ENCODE measurements at places on chromosomes 4 and X.

GRCh38 chrX:9770319-9770718, 4.7 kb upstream of the GPR143 start:
- DNase-seq, result no peak

- no peak for DNase-seq
Measured at GRCh38 chrX:15943391-15943790, 88.8 kb upstream of the AP1S2 start.

DNA sequence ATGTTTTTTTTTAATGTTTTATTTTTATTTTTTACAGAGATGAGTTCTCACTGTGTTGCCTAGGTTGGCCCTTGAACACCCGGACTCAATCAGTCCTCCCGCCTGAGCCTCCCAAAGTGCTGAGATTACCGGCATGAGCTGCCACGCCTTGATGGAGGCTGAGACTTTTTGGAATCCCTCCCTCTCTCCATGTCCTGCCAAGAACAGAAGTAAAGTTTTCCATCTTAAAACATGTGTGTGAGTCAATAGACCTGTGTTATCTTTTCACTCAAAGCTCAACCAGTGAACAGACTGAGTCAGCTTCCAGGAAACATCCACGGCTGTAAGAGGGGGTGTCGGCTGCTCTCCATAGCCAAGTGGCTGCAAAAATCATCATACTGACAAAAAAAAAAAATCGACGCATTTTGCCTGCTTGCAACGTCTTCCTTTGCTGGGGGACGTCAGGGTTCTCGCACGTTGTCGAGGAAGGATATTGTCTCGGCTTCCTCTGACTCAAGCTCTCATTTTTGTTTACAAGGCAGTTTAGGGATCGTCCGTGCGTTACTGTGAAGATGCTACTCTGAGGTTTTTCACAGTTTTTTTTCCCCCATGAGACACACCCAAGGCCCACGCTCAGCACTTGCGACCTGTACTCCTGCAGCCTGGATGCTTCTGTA, 10.0 kb upstream of the ASMTL start:
- DNase-seq, result peak; percentile 91

DNA sequence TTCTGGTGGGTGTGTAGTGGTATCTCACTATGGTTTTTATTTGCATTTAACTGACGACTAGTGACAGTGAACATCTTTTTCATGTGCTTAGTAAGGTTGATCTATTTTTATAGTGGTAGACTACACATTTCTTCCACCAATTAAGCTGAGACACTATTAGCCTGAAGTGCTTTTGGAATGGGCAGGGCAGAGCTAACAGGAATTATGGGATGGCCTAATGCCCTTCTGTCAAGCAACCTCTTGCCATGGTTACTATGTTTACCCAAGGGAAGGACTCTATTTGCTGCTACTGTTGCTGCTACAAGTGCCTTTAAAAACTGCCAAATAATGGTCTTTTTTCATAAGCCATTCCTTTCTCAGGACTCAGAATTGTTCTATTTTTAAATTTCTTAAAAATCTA, 676.7 kb upstream of the ACTRT1 start:
- no peak for DNase-seq

- DNase-seq, result no peak
Measured at GRCh38 chr4:54082168-54082567, 17.8 kb upstream of the CHIC2 start.

DNA sequence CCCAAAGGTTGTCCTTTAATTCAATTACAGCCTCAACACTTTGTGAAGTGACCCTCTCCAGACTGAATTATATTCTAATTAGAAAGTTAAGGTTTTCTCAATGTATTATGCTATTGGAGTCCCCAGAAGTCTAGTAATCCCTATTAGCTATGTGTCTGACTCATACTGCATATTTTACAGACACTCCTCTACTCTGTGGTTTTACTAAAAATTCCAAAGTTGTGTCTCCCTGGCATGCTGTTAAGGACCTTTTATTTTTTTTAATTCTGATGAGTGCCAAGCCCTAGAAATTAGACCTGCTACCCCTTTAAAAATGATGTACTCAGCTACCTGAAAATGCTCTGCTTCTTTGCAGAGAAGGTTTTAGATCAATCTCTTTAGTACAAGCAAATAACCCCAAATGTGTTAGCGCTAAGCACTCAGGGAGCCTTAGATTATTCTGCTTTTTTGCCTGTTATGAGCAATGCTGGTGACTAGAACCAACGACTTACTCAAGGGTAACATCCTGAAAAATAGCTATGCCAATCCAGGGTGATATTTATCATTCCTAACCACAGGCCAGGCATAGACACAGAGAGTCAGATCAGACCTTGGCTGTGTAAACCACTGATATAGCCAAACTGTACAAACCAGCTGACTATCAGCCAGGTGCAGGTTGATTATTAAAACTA, 26.1 kb upstream of the CXCL13 start:
- no peak for DNase-seq

DNA sequence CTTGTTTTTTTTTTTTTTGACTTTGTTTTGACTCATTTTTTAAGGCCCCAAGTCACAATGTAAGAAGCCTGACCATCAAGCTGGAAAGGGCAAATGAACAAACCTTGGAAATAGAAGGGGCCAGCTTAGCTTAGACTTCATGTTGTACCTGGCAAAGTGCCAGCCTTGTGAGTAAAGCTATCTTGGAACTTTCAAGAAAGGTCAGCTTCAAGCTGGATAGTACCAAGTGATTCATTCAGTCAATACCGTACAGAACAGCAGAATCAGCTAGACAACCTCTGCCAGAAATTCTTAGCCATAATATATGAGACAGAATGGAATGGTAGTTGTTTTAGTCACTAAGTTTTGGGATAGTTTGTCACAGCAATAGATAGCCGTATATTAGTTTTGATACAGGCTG, 1492.2 kb upstream of the TENM3 start:
- no peak for DNase-seq

- no peak for DNase-seq
Measured at GRCh38 chr4:168622600-168622999, 125.7 kb downstream of the PALLD start.

DNA sequence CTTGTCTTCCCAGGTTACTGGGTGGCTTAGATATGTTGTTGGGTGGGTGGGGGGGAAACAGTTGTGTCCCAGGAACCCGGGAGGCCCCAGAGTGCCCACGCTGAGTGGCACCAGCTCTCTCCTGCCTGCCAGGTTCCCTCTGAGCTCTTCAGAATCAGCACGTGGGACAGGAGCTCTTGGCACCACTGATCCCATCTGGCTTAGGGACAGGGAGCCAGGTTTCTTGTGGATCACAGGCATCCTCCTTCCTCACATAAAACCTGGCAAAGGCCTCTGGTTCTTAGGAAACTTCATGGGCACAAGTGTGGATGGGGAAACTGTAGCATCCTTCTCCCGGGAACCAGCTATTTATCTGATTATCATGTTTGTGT, 3.4 kb downstream of the GPR78 start:
- DNase-seq, result no peak

DNA sequence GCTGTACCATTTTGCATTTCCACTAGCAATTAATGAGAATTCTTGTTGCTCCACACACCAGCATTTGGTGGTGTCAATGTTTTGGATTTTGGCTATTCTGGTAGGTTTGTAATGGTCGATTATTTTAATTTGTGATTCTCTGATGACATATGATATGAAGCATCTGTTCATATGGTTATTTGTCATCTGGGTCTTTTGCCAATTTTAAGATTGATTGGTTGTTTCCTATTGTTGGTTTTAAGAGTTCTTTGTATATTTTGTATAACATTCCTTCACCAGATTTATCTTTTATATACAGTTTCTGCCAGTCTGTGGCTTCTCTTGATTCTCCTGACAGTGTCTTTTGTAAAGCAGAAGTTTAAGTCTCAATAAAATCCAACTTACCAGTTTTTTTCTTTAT, 18.5 kb upstream of the BDH2 start:
- no peak for DNase-seq

GRCh38 chr4:89868999-89869589, 25.6 kb upstream of the MMRN1 start:
- DNase-seq, result no peak

GRCh38 chrX:5236749-5237148, 991.9 kb downstream of the NLGN4X start:
- DNase-seq, result no peak

GRCh38 chr4:158131027-158131426, 41.8 kb downstream of the GASK1B start:
- DNase-seq, result no peak

GRCh38 chr4:165335163-165335703, 7.8 kb downstream of the MSMO1 start:
- no peak for DNase-seq

GRCh38 chrX:64204701-64205440, 637 bp downstream of the AMER1 start:
- DNase-seq, result peak; percentile 3

GRCh38 chrX:16946971-16947562, 609 bp downstream of the REPS2 start:
- no peak for DNase-seq

- DNase-seq, result no peak
Measured at GRCh38 chrX:140434347-140434746, 70.5 kb downstream of the SOX3 start.

DNA sequence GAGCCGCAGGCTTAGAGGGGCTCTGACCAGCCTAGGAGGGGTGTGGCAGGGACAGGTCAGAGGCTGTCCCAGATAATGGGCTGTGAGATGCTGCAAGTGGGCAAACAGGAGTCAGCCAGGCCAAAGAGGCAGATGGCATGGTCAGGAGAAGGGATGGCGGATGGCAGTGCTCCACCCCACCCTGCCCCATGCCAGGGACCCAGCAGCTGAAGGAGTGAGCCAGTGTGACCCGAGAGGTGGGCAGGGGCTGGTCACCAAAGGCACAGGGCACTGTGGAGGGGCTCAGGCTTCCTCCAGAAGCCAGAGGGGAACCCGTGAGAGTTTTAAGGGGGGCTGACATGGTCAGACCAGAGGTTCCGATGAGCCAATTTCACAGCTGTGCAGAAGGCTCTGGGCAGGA, 96.9 kb downstream of the WFS1 start:
- no peak for DNase-seq

GRCh38 chr4:186722796-186723291, 812 bp downstream of the FAT1 start:
- DNase-seq, result no peak

DNA sequence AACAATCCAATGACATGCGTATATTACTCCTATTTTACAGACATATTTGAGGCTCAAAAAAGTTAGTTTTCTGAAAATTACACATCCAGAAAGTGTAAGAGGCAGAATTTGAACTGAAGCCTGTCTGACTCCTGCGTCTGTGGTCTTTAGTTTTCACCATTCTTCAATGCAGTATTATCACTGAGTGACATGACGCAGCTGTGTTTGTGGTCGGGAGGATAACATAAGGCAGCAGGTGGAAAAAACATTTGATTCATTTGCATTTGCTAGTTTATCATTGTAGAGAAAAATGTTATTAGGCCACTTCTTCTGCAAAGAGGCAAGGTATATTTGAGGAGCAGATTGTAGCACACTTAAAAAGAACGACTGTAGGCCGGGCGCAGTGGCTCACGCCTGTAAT, 186.7 kb downstream of the TENM3 start:
- no peak for DNase-seq

- DNase-seq, result no peak
Measured at GRCh38 chr4:100935090-100935489, 412.2 kb downstream of the PPP3CA start.

- DNase-seq, result peak; percentile 85
Measured at GRCh38 chrX:45803383-45803921, 602.8 kb upstream of the DIPK2B start.

GRCh38 chr4:11426731-11427120, 2.0 kb downstream of the HS3ST1 start:
- no peak for DNase-seq

- no peak for DNase-seq
Measured at GRCh38 chr4:88110826-88111225, 47.6 kb downstream of the ABCG2 start.

GRCh38 chr4:176906709-176907108, 114.0 kb upstream of the VEGFC start:
- no peak for DNase-seq

GRCh38 chrX:55919367-55920221, 202.0 kb downstream of the RRAGB start:
- DNase-seq, result no peak

DNA sequence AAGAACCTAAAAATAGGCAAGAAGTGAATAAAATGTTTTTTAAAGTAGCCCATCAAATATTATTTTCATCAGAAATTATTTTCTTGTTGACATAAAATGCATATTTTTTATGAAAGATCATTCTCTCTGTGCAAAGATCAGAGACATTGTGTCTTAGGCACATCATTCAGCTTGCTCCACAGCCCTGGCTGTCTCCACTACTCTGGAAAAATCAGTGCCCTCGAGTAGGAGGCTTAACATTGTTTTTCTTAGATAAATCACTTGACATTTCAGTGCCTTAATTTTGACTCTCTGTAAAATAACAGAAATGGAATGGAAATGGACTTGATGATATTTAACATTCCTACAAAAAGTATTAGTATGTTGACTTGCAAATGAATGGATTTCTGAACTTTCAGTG, 77.9 kb downstream of the FAT4 start:
- no peak for DNase-seq

DNA sequence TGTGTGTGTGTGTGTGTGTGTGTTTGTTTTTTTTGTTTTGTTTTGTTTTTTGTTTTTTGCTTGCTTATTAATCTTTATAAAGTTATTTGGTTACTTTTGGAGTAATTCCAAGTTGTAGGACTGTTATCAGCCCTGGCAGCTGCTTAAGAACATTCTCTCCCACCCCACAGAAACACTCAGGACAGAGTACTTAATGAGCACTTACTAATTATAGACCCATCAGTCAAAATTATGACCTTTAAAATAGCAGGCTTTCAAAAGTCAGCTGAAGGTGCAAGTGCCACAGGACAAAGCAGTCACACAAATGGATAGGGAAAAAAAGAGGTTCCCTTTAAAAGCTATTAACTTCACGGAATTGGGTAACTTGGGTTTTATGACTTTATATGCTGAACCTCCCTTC, 69.0 kb downstream of the BEND2 start:
- DNase-seq, result no peak

GRCh38 chr4:125739760-125740159, 425.0 kb downstream of the FAT4 start:
- no peak for DNase-seq

- DNase-seq, result no peak
Measured at GRCh38 chr4:100130491-100130890, 59.8 kb downstream of the DDIT4L start.

GRCh38 chr4:115824630-115825029, 711.2 kb upstream of the NDST4 start:
- no peak for DNase-seq

GRCh38 chr4:174531486-174531885, 9.2 kb upstream of the HPGD start:
- no peak for DNase-seq
